CD8-positive, alpha-beta memory T cell (primary cell): ENCODE measurements at places on chromosomes 3 and 15.

GRCh38 chr15:40108061-40108854, 421 bp downstream of the BMF start:
- no peak for DNase-seq

DNA sequence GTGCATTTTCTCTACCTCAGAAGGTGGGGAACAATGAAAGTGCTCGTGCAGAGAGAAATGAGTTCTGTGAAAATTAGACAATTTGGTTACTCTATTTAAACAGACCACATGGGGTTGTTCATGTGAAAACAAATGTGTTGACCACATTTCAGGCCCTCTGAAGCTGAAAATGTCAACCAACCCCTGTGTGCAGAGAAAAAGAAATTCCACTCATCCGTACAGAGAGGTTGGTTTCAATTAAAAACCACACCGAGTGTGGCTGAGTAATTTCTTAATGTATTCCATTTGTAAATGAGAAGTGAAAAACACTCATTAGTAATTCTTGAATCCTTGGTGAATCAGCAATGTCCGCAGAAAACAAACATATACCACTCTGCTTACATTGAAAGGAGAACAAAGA, 46.9 kb upstream of the SLC7A14 start:
- no peak for DNase-seq

GRCh38 chr3:108088146-108088545, 2.7 kb downstream of the CD47 start:
- DNase-seq: no peak

- no peak for DNase-seq
These were observed 234.2 kb upstream of the MCTP2 start for GRCh38 chr15:93997071-93997658.

- no peak for DNase-seq
These were observed 318.4 kb downstream of the LPP start for GRCh38 chr3:188472336-188472735.

DNA sequence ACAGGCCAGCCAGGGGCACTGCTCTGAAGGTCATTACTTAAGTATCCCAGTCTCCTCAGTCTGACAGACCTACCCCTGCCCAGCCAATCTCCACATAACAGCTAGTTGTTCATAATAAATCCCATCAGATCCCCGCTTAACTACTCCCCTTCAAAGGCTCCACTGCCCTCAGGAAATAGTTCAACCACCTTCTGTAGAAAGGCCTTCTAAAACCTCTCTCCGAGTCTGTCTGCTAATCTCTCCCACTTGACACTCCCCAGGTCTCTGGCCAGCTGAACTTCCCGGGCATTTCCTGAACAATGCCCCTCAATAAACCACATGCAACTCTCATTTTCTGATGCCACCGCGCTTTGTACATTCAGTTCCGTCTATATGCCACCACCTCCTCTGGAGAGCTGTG, 6.0 kb downstream of the PRC1 start:
- no peak for DNase-seq

- DNase-seq: no peak
These were observed 12.5 kb upstream of the CAMKV start for GRCh38 chr3:49882166-49882565.
